Kidney epithelial cell (primary cell): ENCODE measurements at places on chromosomes 4 and X. TPM values are rescaled to one million over a fixed set of nuclear protein-coding genes. Genes with fewer than 3 reads are reported as not detected.

GRCh38 chrX:23820235-23820782 is 37.3 kb downstream of the SAT1 start:
- DNase-seq: no peak

DNA sequence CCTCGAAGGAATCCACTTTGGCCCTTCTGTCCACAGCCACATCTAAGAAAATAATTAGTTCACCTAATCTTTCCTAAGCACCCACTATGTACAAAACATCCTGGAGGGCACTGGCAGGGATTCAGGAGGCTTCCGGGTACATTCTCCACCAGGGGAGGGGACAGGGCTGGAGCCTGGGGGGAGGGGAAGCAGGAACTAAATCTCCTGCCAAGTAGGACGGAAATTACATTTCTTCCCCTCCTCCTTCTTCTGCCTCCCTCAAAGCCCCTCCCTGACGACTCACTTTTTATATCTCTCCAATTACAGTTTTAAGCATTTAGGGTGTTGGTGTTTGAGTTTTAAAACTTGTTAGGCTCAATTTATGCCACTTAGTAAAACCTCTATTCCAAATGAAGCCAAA is 203.1 kb downstream of the BCOR start:
- no peak for DNase-seq

The DAPP1 gene
- 25.7 and 29.0 TPM in 2 replicates for total RNA-seq

The PRDM8 gene
- total RNA-seq: 0.17 and 0.55 TPM in 2 replicates
